ENCODE measurements at places on chromosomes 7 and 10.
A peak's percentile ranks its signal among the peaks of the same experiment; 100 is the strongest.

DNA sequence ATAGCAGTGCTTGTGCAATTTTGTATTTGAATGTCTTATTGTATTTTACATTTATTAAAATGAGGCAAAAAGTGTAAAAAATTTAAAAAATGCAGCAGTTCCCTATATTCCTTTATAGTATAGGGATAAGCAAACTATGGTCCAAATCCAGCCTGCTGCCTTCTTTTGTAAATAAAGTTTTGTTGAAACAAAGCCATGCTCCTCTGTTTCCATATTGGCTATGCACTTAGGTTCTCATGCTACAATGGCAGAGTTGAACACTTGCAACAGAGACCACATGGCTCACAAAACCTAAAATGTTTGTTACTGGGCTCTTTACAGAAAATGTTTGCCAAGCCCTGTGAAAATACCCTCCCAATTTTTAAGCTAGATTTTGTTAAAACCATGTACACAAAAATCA, 50.1 kb downstream of the ARHGAP12 start:
- no peak for DNase-seq

DNA sequence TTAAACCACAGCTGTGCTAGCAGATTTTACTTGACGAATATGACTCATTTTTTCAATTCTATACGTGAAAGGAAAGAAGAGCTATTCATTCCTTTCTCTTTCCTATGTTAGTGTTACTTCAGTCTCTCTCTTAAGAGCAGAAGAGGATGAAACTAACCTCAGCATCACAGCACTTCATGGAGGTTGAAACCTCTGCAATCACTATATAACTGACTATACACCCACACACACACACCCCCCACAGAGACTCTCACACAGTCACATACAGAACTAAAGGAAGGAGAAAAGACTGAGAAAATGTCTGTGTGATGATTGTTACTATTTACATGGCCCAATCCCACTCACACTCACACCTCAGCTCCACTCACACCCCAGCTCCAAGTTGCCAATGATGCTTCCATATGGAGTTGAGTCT, 104.2 kb downstream of the KIF20B start:
- no peak for DNase-seq

GRCh38 chr10:128631801-128632241, 505.6 kb upstream of the MKI67 start:
- no peak for DNase-seq

DNA sequence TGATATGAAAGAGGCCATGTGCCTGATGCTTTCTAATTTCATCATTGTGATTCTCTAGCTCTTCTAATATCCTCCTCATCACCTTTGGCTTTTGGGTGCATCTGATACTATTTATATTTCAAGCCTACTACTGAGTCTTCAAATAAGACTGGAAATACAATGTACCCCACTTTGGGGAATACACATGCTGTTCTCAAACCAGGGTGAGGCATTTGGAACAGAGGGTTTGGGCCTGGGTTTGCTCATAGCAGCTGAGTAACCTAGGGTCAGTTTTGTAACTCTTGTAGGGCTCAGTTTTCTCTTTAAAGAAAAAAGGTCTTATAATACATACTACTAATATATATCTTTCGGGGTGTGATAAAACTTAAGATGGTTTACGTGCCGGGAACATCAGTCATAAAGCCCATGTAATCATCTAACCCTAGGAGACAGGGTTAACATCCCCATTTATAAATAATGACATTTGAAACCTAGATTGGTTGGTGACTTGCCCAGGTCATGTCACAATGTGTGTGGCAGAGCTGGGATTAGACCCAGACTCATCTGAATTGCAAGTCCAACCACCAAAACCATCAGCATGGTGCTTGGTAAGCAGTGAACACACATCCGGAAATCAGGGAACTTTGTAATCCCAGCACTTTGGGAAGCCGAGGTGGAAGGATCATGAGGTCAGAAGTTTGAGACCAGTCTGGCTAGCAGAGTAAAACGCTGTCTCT, 23.0 kb downstream of the AKR1B15 start:
- DNase-seq: no peak

- no peak for DNase-seq
These were observed 40.5 kb downstream of the ADRB1 start for GRCh38 chr10:114084215-114084614.

DNA sequence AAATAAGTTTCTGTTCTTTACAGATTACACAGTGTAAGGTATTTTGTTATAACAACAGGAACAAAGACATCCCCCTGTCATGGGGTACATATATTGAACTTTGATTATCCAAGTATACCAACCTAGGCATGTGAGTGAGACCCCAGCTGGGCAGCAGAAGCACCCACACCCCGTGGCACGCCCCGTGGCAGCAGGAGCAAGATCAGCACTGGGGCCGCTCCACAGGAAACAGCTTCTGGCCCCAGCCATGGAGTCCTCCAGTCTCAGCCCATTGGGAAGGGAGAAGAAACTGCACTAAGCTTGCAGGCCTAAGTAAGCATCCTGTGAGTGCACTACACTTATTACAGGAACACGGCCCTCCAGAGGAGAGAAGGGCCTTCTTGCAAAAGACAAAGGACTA, 24.2 kb upstream of the TMEM72 start:
- no peak for DNase-seq

GRCh38 chr7:4168041-4168440, 514.1 kb upstream of the FOXK1 start:
- no peak for DNase-seq

DNA sequence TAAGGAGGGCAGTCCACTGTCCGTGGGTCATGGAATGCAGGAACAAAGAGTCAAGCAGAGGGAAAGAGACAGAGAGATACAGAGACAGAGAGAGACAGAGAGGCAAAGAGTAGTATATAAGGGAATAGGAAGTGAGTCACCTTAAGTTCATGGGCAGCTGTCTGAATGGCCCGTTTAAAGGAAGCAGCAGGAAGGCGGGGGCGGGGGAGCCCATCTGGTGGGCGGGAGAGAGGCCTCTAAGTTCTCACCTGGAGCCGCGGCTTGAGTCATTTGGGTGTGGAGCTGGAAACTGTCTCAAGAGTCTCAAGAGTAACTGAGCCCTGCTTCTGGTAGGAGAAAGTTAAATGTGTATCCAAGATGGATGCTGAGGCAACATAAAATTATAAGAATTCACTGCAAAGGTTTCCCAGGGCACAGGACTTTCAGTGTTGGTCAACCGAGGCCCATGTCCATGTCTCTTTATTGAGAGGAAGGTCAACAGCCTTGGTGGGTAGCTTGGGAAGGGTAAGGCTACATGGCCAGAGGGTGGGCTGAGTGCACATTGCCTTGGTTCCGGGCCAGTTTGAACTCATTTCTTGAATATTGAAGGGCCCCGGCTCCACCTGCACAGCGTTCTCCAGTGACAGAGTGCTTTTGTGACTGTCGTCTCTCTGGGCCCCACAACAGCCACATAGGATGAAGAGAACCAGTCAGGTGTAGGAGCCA, 85.5 kb upstream of the CACUL1 start:
- no peak for DNase-seq

DNA sequence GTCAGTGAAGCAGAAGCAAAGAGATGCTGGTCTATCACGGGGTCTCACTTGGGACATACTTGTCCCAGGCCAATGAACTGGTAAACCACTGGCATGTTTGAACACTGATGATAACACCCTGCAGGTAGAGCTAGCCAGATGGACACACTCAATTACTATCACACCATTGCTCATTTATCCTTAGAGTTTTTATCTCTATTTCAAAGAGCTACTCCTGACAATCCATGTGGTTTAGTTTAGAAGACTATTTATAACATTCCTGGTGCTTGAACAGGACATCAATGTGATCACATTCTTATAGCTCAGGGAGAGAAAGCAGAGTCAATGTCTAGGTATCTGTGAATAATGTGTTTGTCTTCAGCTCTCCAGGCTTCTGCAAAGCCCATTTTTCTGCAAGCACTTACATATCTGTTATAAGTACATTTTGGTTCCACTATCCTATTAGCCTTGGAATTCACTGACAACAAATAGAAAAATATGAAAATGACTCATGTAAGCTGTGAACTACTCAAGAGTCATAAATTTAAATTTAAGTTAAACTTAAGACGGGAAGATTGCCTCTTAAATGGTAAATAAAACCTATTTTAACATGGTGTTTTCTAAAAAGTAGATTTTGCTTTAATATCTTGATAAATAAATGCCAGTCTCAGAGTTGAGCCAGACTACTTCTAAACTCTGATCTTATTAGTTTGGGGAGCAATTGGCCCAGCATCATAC, 106.7 kb upstream of the MBL2 start:
- no peak for DNase-seq

DNA sequence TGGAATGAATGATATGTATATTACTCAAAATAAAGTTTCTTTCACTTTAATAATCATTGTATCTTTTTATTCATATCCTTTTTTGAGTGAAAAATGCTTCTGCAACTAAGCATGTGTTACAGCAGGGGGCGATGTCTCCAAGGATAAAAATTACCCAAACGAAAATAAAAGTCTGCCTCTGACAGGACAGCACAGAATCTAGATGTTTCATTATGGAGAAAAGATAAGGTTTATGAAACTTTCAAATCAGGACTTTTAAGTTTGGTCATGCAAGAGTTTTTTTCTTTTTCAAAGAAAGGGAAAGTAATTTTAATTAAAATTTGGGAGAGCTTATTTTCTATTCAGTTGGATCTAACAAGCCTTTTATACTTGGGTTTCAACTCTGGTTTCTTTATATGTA, 48.4 kb downstream of the TES start:
- peak; percentile 73 for DNase-seq

GRCh38 chr10:37572206-37572605, 285.2 kb downstream of the ZNF248 start:
- no peak for DNase-seq
